Stimulated activated effector memory CD8-positive, alpha-beta T cell treated with anti-CD3 and anti-CD28 coated beads, Interleukin-12 subunit alpha, Interleukin-12 subunit beta, amount 100 ng/mL, for 72 hours (primary cell): ENCODE measurements at places on chromosomes 3 and 15.

- no peak for DNase-seq
Measured at GRCh38 chr15:46315434-46315833, 680.6 kb downstream of the SQOR start.

- DNase-seq = no peak
Measured at GRCh38 chr3:154223519-154223918, 100.8 kb downstream of the DHX36 start.

DNA sequence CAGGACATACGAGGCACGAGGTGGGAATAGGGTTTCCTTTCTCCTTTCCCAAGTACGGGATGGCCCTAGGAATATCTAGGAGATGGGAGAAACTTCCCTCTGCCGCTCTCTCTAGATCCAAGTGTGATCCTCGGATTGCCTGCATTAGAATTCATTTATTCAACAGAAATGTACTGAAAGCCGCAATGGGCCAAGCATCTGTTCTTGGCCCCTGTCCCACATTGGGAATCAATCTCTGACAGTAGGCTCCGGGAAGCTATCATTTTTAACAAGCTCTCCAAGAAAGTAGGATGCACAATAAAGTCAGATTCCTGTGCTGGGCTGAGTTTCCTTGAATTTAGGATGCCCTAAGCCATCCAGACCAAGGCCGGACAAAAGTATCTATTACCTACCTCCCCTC is 37.2 kb upstream of the CA12 start:
- DNase-seq = no peak

DNA sequence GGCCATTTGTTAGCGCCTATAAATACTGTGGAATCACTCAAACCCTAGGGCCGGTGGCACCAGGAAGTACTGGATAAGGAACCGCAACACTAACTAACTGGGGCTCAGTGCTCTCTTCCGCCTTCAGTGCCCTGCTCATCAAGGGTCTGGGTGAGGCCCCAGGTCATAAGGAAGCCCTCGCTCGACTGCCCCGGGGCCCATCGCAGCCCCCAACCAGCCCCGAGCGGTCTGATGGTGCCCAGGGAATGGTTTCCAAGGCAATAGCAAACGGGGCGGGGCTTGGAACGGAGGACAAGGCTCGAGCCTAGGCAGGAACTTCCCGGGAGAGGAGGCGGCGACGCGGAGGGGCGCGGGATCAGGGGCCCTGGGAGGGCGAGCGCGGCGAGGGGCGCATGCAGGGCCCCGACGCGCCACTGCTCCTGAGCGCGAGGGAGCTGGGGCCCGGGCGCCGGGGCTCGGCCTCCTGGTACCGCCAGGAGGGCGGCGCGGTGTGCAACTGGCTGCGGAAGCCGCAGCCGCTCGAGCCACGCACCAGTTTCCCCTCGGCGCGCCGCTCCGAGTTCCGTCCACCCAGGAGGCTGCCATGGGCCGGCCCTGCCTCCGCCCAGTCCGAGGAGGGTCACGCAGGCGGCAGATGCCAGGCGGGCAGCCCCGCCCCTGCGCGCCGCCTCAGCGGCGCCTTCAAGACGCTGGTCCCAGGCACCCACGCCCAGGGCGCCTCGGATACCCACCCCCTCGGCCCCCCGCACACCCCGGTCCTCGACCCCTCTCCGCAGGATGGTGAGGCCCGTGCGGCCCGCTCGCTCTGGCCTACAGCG is at the start of gene TTLL3:
Gene TTLL3, plus strand, starts transcription at position 648 of the 818 bp plus-strand sequence. CDS start 400 bp downstream, outside the sequence.
- DNase-seq = peak; percentile 20

GRCh38 chr3:176766862-176767261 is 430.4 kb downstream of the TBL1XR1 start:
- no peak for DNase-seq

DNA sequence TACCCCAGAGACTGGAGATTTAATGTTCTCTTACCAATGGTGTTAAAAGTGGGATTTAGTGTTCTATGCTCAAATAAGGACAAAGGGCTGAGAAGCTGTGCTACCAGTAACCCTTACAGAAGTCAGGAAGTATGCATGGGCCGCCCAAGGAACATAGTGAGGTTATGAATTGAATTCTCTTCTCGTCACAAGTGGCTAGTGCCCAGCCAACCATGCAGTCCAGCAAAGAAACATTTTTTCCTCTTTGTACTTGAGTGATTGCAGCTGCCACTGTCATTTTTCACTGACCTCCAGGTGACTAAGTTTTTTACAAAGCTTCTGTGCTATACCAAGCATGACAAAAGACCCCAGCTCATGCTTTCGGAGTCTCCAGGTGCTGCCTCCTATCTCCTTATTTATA is 110.6 kb upstream of the DCBLD2 start:
- DNase-seq = no peak

- no peak for DNase-seq
Measured at GRCh38 chr3:182921665-182922355, 58.5 kb downstream of the DCUN1D1 start.

DNA sequence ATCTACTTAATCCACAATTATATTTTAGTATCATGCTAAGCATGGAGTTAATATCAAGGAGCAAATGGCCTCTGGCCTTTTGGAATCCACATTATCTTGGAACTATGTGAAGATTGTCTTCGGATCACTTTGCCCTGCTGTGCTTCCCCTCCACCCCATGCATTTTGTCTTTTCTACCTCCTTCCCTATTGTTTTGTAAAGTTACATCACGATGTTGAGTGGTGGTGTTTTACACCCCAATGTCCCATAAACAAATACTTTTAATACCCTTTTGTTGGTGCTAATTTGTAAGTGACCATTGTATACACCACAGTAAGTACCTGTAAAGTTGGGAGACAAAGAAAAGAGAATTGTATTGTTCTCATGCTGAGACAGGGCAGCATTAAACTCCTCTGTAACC is 258.4 kb upstream of the ZNF717 start:
- DNase-seq = no peak

GRCh38 chr3:72663429-72663828 is 184.8 kb downstream of the SHQ1 start:
- no peak for DNase-seq

DNA sequence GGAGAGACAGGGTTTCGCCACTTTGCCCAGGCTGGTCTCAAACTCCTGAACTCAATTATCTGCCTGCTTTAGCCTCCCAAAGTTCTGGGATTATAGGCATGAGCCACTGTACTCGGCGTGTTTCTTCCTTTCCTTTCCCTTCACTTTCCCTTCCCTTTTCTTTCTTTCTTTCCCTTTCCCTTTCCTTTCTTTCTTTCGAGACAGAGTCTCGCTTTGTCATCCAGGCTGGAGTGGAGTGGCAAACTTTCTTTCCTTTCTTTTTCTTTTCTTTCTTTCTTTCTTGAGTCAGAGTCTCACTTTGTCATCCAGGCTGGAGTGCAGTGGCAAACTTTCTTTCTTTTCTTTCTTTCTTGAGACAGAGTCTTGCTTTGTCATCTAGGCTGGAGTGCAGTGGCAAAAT is 17.4 kb upstream of the LDHAL6B start:
- no peak for DNase-seq

GRCh38 chr3:73665286-73665685 is 40.5 kb upstream of the PDZRN3 start:
- DNase-seq = no peak

GRCh38 chr3:49469037-49469935 is 781 bp upstream of the DAG1 start:
- DNase-seq = no peak

DNA sequence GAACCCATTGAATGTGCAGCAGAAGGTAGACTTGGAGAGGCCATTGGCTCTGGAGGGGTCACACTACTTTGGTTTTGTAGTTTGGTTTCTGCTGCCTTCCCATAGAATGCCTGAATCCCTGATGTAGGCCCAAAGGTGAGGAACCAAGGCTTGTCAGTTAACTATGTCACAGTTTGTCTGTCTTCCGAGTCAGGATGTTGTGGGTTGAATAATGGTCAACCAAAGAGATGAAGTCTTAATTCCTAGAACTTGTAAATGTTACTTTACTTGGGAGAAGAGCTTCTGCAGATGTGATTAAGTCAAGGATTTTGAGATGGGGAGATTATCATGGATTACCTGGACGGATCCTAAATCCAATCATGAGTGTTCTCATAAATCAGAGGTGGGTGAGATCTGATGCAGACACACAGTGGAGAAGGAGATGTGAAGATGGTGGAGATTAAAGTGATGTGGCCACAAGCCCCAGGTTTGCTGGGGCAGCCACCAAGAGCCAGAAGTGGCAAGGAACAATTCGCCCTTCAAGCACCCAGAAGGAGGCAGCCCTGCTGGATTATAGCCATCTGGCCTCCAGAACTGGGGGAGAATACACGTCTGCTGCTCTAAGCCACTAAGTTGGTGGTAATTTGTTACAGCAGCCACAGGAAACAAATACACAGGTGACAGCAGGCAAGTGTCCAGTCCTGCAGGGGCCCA is 2.3 kb upstream of the CCR8 start:
- DNase-seq = no peak

DNA sequence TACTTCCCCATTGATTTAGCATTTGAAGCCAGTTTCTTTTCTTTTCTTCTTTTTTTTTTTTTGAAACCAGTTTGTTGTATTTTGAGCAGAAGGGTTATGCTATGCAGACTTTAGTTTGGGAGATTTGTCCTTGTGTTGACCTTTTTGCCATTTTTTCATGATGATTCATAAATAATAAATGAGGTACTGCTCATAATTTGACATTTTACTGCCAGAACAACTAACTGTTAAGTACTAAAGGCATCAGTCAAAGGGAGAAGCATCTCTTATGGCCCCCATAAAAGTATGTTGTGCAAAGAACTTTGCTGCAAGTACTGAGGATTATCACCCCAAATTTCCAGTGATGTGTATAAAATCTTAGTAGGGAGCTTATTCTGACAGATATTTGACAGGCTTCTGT is 1.7 kb upstream of the GPR87 start:
- DNase-seq = no peak

- DNase-seq = no peak
Measured at GRCh38 chr3:45858809-45859543, 17.1 kb upstream of the LZTFL1 start.

DNA sequence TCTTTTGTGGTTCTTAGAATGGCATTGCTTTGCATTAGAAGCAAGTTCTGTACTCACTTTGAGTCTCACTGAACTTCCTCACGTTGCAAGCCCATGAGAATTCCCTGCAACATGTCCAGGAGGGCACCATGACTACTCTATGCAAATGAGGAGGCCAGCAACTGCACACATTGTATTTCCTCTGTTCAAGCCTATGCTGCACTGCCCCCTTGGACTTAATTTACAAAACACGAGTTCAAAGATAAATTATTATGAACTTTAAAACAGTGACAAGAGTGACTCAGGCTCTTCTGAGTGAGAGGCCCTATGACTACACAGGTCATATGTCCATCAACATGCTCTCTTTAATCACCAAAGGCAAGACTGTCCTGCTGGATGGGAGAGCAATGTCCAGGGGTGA is 484.2 kb upstream of the ATP11B start:
- no peak for DNase-seq

GRCh38 chr3:38649500-38650247 is at the start of gene SCN5A:
SCN5A (minus strand) TSS chr3:38649687; CDS start chr3:38633307, 16,380 bp downstream.
- no peak for DNase-seq

- no peak for DNase-seq
Measured at GRCh38 chr3:52428151-52429005, 16.5 kb downstream of the SEMA3G start.

DNA sequence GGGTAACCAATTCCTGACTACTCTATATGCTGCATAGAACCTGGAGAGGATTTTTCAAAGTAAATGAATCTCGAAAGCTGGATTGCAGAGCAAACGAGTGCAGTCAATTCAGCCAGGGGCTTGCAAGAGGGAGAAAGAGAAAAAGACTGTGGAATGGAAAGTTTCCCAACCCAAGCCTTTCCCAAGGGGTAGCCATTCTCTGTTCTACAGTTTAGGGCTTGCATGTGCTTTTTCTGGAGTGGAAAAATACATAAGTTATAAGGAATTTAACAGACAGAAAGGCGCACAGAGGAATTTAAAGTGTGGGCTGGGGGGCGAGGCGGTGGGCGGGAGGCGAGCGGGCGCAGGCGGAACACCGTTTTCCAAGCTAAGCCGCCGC is 511 bp upstream of the RARB start:
- no peak for DNase-seq

GRCh38 chr15:75367006-75367405 is 1.4 kb downstream of the MAN2C1 start:
- no peak for DNase-seq

- DNase-seq = no peak
Measured at GRCh38 chr3:156307704-156308103, 187.3 kb downstream of the KCNAB1 start.

GRCh38 chr15:62066663-62067447 is at the start of gene C2CD4A:
C2CD4A (plus strand) TSS chr15:62066977; CDS start chr15:62067614, 637 bp downstream.
- DNase-seq = peak; percentile 38
